ENCODE measurements at places on chromosomes 3 and 15. TPM values are rescaled to one million over a fixed set of nuclear protein-coding genes. Genes with fewer than 3 reads are reported as not detected.

Gene KBTBD13
- not detected for total RNA-seq

- no peak for DNase-seq
These were observed 13.4 kb downstream of the STT3B start for GRCh38 chr3:31546162-31546561.

Gene DISP2
- not detected for total RNA-seq

Gene ZNF106
- total RNA-seq: 75.7 TPM

Data from spleen (tissue), 13 donors.